ENCODE measurements at places on chromosomes 6 and 20.

- no peak for DNase-seq
Measured at GRCh38 chr6:104952911-104953399, 4.0 kb upstream of the LIN28B start.

- DNase-seq = no peak
Measured at GRCh38 chr6:17057322-17057721, 44.5 kb upstream of the STMND1 start.

- no peak for DNase-seq
Measured at GRCh38 chr6:118335325-118335816, 212.7 kb upstream of the PLN start.

DNA sequence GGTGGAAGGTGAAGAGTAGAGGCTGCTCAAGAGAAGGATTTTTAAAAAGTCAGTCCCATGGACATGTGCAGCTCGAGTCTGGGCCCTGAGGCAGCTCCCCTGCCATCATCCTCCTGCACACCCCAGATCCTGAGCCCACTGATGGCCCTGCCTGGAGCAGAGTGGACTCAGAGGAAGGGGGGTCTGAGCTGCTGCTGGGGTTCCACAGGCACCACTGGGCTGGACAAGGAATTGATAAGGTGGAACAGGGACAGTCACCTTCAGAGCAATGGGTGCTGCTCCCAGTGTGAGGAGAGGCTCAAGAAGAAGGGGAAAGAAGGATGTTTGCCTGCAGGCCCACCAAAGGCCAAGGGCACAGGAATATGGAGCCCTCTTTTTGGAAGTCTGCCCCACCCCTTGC, 6.2 kb downstream of the ULBP2 start:
- DNase-seq = no peak

DNA sequence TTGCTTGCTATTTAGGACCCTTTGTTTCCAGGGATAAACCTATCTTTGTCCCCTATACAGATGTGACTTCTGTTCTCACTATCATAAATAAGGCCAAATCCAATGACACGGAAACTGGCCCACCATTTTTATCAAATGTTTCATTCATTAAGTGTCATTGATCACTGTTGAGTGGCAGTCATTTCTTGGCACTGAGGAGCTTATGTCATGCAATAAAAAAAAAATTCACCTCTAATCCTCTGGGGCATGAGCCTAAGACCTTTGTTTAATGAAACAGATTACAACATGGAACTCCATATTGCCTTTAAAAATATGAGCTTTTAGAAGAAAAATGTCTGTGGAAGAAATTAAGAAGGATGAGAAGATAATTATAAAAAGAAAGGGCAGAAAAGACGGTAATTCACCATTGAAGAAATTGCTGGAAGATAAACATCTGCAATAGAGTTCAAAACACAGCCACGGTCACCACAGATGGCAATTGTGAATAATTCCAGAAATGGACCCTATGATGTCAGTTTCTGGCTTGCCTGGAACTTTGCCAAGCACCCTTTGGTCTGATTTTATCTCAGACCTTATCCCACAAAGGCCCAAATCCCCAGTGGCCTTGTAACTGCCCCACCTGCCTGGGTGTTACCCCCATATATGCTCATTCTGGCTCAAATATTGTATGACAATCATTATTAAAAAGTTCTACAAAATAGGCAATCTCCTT, 91.1 kb downstream of the DST start:
- DNase-seq = no peak

DNA sequence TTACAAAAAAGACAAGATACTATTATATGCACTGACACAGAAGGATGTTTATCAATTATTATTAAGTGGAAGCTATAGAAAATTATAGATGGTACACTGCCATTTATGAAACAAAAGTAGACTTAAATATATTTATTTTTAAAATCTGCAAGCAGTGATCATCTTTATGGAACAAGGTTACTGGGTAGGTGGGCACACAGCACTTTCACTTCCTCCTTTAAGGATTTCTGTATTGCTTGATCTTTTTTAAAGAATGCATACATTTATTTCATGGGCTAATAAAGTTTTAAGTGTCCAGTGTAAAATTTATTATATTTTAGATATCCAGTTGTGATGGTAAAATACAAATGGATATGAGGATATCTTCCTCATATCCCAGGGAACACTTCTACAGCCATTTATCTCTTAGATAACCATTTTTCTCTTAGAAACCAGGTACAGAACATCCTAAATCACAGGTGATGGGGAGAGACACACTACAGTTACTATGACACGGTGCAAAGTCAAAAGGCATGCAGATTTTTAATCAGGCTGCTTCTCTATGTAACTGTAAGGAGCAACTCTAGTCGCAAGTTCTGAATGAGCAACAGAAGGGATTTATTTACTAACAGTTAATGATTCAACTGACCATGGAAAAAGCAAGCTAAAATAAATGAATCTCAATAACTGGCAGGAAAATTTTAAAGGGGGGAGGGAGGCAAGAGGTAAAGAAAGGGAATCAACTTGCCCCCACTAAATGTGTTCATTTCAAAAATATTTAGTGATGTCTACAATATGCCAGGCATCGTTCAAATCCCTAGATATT, 2.2 kb downstream of the FBXL4 start:
- DNase-seq = no peak

GRCh38 chr6:25769983-25770382, 15.4 kb downstream of the SLC17A4 start:
- no peak for DNase-seq

DNA sequence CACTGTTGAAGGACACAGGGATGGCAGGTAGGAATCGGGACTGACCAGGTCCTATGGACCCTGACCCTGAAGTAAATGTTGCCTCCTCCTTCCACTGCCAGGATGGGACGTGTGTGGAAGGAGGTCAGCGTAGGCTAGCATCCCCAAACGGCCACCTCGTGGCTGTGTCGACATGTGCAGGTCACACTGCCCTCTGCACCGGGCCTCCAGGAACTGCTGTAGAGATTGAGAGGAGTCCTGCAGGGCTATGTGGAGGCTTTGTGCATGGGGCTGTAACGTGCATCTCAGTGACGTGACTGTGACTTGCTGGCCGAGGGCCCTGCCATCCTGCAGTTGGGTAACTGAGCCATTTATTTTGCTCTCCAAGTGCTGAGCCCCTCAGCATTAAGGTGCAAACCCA, 149.5 kb downstream of the PHACTR3 start:
- DNase-seq = no peak

GRCh38 chr20:63682384-63683139, 13.9 kb upstream of the TNFRSF6B start:
- no peak for DNase-seq

DNA sequence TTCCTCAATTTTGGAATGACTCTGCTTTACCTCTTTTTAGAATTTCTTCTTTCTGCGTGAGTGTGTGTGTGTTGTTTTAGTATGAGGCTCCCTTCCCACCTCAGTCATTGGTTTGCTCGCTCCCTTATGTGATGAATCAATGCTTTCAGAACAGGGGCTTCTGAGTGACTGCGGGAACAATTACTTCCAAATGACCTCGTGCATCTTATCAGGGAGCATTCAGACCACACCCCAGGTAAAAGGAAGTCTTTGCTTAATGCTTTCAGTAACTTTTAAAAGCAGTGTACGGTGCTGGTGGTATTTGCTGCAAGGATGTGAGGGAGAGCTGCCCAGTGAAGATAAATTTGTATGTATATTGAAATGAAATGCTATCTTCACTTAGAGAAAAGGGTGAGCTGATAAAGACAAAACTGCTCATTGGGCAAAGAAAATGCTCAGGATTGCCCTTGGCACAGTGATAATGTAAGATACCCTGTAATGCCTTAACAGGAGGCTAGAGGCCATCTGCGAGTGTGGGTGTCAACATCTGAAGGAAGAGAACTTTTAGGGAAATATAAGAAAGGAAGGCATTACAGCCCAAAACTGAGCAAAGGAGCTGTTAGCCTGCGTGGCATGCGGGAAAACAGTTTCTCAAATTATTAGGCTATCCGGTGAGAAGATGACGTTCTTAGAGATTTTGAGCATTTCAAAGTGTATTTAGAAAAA, at the start of gene MLIP:
Gene MLIP, plus strand, starts transcription at position 103 of the 705 bp plus-strand sequence. Its CDS starts 37 bp downstream, at position 140.
- DNase-seq = no peak

DNA sequence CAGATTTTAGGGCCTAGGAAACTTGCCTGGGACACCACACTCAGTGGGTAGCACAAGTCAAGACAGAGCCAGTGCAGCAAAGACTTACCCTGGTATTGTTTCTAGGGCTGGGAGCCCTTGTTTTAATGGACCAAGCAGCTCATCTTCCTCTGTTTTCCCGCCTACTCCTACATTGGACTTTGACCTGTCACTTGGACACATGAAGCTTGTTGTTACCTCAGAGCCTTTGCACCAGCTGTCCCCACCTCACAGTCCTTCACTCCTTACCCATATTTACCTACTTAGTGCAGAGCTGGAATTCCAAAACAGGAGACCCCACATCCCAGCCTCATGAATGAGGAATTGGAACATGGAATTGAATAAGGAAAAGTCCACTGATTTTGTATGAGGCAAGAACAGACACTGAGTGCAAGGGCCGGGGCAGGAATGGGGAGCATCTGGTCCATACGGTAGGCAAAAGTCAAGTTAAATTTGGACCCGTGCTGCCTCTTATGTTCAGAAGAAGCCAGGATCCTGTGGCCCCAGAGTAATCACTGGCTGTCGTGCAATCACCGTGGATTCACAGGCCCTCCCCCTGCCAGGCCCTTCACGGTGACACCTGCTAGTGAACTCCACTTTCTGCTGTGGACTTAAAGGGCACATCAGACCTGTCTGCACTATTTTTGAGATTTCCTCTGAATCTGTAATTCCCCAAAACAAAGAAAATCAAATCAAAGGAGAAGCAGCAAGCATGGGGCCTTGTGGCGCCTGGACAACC, 236.9 kb upstream of the PMEPA1 start:
- DNase-seq = no peak

DNA sequence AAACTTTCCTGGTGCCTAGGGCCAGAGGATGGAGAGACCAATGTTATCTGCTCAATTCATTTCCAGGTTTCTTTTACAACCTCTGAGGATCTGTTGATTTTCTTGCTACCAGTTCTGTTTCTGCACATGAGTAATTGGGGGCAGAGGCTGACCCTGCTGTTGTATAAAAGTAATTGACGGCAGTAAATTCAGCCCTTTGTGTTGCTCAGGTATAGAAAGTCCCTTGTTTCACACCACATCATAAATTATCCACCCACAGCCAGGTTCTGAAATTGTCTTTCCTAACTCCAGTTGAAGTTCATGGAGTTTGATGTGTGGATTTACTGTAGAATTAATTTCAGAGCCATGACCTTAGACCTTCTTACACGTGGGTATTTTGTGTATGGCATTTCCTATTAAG, 107.4 kb upstream of the GRIK2 start:
- DNase-seq = no peak

DNA sequence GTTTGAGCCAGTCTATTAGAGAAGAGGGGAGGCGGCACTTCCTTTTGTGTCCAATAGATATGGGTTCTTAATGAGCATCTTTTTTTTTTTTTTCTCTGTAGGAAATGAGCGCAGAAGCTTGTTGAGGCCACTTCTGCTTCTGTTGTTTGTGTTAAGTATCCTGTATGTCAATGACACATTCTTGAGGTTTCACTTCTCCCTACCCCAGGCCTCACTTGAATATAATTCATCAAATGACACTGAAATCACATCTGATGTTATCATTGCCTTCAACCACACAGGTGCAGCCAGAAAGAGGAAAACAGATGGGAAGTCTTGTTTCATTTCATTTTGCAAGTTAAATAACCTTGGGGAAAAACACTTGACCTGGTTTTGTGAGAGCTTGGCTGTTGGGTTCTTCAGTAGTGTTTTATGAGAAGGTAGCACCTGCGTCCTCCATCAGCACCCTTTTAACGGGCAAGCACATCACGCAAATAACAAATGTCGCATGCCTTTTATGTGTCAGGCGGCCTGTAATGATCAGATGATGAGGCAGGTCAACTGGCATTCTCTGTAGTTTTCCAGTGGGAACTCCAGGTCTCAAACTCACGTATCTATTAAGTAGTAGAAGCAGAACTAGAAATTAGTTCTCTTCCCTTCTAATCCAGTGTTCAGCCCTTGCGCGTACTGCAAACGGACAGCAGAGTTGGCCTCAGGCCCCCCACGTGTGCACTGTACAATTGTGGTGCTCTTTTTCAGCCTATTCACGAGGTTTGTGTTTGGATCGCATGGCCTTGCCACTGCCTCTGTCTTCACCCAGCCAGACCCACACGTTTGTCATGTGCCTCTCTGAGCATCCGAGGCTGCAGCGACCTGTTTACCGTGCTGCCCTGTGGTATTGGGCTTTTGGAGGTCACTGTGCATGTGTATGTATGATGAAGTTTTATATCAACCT, 23.5 kb downstream of the PLEKHG1 start:
- DNase-seq = no peak

GRCh38 chr20:20860078-20860806, 147.8 kb upstream of the RALGAPA2 start:
- peak; percentile 92 for DNase-seq

GRCh38 chr20:33866398-33867100, 55.4 kb downstream of the CHMP4B start:
- no peak for DNase-seq

DNA sequence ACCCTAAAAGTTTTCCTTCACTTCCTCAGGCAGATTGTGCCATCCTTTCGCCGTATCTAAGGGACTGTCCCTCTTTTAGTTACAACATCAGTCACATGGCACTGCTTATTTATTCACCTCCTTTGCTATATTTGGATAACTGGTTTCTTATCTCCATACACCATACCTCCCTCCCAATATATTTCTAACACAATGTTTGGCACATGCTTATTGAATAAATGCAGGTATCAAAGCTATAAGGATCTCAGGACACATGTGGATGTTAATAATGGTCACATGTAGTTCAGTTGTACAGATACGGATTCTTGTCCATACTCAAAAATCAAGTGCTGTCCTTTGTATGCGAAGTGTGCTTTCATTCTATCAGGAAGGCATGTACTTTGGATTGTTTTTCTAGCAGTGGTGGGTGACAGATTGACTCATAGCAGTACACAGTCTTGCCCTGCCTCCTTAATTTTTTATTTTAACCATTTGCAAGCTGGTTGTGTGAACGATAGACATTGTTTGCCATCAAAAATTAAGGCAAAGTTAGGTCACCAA, 407.1 kb upstream of the RUNX2 start:
- no peak for DNase-seq

- DNase-seq = no peak
Measured at GRCh38 chr6:97067045-97067444, 142.5 kb downstream of the KLHL32 start.

DNA sequence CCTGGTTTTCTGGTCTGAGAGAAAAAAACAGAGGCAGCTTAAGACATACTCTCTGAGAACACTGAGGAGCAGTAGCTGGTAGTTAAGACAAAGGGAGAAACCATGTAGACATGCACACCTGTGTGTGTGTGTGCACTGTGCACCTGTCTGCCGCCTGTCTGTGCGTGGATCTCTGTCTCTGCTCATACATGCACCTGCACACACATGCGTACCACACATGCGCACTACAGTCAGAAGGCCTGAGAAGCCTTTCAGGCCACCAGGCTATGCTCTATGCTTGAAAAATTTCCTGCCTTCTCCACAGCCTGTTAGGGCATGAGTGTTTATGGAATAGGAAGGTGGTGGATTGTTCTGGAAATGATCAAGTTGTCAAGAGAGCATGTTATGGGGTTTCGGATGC, 103.5 kb downstream of the CDH4 start:
- DNase-seq = no peak
